T-helper 9 cell (primary cell): ENCODE measurements at places on chromosomes 5 and 9.

GRCh38 chr9:2119566-2119965 is 104.4 kb downstream of the SMARCA2 start:
- DNase-seq, result no peak

- no peak for DNase-seq
Measured at GRCh38 chr5:77638763-77639671, 504 bp upstream of the OTP start.

DNA sequence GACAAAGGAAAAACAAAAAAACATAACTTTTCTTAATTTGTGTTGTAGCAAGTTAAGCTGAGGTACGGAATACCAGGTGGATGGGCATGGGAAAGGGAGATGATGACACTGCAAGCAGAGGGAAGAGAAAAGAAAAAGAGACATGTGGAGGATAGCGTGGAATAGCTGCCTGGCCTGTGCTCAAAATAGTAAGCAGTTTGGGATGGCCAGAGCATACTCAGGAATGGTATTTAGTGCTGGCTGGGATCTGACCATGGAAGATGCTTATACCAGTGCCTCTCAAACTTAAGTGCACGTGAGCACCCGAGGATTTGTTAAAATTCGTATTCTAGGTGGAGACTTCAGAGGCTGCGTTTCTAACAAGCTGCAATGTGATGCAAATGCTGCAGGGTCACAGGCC is 41.3 kb downstream of the LNPEP start:
- no peak for DNase-seq

- no peak for DNase-seq
Measured at GRCh38 chr5:151234476-151235238, 10.8 kb upstream of the CCDC69 start.

GRCh38 chr5:39005566-39006232 is 68.5 kb downstream of the RICTOR start:
- no peak for DNase-seq

- no peak for DNase-seq
Measured at GRCh38 chr5:15808577-15808976, 308.6 kb downstream of the FBXL7 start.

GRCh38 chr5:142671801-142672200 is 14.1 kb downstream of the FGF1 start:
- no peak for DNase-seq

DNA sequence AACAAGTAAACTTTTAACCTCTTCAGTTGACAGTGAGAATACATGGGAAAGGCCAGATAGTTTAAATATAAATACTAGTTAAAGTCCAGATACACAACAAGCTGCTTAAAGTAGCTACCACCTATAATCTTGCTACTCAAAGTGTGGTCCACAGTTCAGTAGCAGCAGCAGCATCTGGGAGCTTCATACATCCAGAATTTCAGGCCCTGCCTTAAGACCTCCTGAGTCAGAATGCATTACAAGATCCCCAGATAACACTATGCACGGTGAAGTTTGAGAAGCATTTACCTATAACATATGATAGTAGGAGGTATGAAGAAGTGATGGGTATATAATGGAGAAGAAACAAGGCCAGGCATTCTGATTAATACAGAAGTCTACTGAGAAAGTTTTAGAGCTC is 244.5 kb downstream of the EFNA5 start:
- DNase-seq, result no peak

DNA sequence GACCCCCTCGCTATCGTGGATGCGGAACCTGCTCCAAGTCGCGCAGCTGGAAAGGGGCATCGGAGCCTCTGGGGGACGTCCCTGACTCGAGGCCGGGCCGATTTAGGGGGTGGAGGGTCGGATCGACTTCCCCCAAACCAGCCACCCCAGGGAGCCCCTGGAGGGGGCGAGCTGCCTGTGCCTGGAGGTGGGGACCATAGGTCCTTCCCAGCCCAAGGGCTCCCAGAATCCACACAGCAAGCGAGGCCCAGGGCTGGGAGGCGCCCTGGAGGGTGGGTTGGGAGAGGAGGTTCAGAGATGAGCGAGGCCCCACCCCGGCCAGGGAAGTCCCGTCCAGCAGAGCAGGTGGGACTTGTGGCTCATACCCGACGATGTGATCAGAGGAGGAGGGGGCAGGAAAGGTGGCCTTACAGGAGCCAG is 147.6 kb downstream of the GAPVD1 start:
- DNase-seq, result no peak
